ENCODE measurements at places on chromosomes 3 and 15.

DNA sequence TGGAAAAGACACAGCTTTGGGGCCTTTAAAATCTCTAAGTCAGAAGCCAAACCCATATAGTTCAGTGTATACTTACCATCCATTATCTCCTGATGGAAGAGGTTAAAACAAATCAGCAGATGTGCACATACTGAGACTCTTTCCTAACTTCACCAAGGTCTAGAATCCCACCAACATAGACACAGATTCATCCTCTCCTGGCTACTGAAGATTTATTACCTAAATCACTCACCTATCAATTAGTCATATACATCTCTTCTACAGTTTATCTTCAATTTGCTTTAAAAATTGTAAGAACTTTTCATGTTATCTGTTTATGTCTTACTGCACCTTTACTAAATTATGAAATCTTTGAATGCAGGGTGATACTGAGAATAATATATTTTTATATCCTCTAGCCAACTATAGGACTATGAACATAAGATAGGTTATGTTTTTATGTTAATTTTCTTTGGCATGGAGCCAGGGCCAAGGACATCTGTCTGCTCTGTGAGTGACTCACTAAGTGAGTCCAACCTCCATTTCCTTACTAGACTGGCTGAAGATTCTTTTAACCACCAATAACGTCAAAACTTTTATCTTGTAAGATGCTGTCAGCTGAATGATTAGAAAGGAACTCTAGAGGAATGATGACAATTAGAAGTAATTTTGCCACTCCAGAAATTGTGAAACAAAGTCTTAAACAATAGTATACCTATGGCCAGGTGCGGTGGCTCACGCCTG, 397.6 kb downstream of the FOXP1 start:
- peak; percentile 66 for DNase-seq

DNA sequence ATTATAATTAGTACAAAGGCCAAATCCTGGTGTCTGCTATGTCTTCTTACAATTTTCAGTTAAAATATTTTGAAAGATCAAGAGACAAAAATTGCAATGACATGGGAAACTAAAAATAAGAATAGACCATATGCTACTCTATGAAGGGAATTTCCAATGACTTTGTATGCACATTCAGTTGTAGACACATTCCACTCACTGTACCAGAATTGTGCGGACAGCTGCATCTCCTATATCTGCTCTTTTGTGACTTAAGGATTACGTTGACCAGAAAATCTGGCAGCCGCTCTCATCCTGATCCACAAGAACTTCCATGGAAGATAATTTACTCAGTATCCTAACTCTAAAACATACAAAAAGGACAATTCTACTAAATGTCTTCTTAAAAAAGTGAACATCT, 493.9 kb upstream of the KCNMB2 start:
- no peak for DNase-seq

- no peak for DNase-seq
Measured at GRCh38 chr3:191358929-191359328, 28.6 kb upstream of the UTS2B start.

DNA sequence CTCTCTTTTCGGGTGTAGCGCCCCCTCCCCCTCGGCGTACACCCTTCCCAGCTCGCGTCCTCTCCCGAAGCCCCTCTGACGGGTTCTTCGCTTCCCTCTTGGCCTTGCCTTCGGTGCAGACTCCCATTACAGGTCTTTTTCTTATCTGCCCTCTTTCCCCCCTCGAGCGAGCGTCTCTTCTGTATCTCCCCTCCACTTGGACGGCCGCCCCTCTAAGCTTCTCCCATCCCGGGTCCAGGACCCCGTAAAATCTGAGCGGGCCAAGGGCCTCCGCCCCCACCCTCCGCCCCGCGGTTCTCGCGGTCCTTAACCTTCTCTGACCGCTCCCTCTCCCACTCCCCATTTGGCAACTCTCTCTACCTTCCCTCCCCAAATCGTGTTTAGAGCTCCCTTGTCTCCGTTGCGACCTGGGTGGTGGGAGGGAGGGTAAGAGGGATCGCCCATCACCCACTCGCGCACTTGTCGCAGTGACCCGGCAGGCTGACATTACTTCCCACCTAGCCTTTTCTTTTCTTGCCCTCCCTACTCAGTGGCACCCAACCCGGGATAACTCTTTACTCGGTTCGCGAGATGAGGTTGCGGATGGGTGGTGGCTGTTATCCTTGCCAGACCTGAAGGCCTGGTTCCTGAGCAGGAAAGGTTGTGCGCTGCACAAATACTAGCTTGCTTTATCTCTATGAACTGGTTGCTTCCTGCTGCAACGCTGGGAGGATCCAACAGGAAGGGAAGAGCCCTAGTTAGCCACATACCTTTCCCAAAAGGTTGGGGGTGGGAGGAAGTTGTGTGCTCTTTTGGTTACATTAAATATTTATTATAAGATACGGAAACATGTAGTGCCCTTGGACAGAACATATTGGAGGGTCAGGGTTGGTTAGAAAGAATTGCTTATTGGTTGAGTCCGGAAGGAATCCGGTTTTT, 922 bp downstream of the RAB11A start:
- peak; percentile 54 for DNase-seq

- DNase-seq, result no peak
Measured at GRCh38 chr3:5427021-5427420, 239.5 kb downstream of the EDEM1 start.

GRCh38 chr15:77162872-77163633, 92.1 kb upstream of the TSPAN3 start:
- DNase-seq, result no peak

DNA sequence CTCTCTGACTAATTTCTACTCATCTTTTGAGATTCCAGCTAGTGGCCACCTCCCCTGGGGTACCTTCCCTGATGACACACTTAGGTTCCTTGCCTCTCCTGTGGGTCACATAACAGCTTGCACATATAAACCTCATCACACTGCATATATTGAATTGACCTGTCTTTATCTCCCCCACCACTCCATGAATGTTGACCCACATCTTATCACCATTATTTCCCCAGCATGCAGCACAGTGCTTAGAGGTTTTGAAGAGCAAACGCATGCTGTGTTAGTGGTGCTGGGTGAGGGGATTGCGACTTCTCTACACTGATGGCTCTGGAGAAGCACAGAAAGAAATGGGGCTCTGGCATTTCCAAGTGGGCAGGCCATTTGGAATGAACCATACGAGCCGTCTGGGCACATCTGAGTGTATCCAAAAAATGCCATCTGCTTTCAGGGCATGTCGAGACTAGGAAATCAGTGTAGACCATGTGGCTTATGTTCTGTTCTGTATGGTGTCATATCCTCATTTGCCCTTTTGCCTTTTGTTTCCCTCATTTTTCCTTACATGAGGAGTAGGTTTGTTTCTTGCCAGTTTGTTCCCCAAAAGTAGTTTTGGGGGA, 333.2 kb upstream of the TRIM42 start:
- no peak for DNase-seq

GRCh38 chr3:31251083-31251482, 281.6 kb upstream of the STT3B start:
- no peak for DNase-seq

- no peak for DNase-seq
Measured at GRCh38 chr3:194136519-194137007, 615 bp downstream of the HES1 start.

DNA sequence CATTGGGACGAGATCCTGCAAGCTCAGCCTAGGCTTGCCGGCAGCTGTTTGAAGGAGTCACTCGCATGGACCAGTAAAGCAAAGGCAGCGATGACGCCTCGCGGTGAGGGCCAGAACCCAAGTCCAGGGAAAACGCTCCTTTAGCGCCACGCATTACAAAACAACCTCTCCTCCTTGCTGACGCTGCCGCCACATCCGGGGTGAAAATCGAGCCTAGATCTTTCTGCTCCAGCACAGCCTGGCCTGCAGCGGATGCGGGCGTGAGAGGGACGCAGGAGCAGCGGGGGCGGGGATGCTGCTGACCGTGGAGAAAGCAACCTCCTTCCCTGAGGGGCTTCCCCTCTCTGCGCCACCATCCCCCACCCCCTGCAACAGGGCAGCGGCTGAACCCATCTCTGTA, 46.7 kb downstream of the CASR start:
- DNase-seq, result no peak

GRCh38 chr3:136336329-136337100, 86.4 kb downstream of the PCCB start:
- DNase-seq, result peak; percentile 74

DNA sequence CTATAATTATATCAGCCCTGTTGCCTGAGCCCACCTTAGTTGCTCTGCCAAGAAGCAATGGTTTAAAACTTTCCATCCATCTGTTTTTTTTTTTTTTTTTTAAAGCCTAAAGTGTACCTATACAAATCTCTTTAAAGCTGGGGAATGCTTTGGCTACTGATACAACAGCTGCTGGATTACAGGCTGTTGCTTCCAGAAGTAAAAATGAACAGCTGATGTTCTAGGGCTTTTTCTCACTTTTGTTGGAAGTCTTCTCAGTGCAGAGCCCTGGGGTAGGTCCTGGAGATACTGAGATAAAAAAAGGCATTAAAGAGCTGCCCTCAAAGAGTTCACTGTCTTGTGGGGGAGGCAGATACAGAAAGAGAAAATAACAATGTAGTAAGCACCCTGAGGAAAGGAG, 218.1 kb downstream of the NLGN1 start:
- no peak for DNase-seq

GRCh38 chr15:100987143-100987542, 68.0 kb downstream of the LRRK1 start:
- DNase-seq, result no peak

DNA sequence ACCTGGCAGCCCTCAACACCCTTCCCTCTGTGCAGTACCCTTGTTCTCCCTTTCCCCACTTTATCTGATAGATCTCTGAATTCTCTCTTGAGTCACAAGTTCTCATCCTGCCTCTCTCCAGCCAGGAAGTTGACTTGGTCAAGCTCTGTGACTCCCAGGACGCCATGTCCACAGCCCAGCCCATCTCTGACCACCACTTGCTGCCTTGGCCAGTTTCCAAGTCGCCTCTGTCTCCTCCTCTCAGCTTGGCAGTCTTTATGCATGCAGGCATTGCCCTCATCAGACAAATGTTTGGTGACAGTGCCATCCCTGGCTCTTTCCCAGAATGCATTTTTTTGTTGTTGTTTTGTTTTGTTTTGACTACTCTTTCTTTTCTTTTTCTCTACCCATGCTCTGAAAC, 25.7 kb downstream of the ZNF35 start:
- DNase-seq, result no peak

- DNase-seq, result peak; percentile 81
Measured at GRCh38 chr3:70982700-70983140, 600.8 kb downstream of the FOXP1 start.

DNA sequence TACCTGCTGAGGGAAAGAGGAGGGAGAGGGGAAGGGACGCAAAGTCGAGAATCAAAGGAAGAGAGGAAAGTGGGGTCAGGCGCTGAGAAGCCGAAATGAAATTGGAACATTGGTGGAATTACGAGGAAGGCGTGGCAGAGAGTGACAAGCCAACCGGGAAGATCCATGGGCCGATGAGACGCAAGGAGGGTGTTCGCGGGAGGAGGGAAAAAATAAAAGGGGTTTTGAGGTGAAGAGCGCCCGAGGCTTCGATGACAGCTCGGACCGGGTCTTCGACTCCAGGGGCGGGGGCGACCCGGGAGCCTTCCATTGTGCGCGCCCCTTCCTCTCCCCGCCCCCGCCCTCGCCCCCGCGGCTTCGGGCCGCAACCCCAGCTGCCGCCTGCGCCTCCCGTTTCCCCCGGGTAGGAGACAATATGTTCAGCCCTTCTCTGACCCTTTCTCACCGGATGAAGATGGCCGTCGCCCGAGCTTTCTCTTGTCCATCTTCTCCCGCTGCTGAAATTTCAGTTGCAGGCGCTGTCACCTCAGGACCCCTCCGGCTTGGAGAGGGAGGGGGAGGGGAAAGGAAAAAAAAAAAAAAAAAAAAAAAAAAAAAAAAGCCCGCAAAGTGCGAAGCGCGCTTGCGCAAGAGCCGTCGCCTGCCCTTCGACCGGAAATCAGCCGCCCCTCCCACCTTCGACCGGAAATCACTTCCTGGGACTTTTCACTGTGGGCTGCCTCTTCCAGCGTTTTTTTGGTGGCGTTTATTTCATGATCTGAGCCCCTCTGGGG, at the start of gene SENP7:
TSS of gene SENP7 (minus strand) at position 567 of the 773 bp plus-strand sequence. CDS start at position 485, 82 bp downstream.
- DNase-seq, result peak; percentile 88

- DNase-seq, result peak; percentile 54
Measured at GRCh38 chr15:74036271-74037170, 42.0 kb downstream of the PML start.

DNA sequence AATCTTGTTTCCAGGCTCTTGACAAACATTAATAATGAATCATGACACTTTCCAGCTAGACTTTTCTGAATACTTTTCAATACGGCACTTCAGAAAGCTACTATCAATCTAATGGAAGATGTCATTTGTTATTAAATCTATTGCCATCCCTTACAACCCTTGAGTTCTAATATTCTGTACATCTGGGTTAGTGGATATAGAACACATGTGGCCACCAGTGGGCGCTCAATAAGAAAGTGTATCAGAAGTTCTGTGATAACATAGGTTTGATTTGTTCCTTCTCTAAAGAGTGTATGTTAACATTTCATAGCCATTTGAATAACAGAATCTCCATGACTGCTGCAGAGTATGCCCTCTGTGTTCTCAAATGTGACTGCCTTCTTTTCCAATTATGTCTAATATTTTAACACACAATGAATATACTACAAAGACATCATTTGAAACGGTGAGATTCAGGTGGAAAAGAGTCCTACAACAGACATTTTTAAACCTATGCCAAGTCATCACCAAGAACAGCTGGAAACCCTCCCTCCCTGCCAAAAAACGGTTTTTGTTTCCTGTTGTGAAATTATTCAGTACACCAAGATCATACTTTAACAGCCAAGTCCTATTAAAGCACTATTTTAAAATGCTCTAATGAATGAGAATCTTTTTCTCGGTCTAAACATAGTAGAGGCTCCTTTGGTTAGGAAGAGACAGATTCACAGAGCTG, 22.2 kb downstream of the ALDH1A2 start:
- DNase-seq, result peak; percentile 44

GRCh38 chr15:50697109-50697797, 10.7 kb upstream of the TRPM7 start:
- peak; percentile 20 for DNase-seq

DNA sequence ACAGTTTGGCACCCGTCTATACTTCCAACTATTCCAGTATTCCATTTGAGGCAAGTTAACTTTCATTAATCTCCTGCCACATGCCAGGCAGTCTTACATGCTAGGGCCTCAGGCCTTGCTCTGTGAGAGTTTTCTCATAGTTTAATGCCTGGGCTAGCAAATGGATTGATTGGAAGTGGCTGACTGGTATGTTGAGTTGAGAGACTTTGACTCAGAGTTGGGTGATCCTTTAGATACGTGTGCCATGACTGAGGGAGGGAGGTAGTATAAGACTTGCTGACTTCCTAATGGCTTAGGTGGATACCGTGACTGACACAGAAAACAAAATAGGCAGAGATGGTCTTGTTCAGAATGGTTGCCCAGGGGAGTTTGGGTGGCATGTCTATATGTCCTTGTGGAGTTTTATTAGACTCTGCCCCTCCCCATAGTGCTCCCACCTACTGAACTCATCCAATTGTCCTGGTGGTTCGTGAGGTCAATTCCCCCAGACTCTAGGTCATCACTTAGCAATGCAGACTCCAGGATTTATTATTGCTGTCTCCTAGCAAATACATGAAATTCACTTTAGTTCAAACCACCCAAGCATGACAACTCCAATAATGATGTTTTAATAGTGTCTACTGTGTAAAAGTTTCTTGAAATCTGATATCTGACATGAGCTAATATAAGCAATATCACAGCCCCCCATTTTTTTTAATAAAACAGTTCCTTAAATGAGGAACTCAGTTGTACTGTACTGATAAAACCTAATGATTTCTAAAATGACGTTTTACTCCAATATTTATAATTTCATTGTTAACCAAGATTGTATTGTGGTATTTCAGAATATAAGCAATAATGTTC, 413.9 kb upstream of the MDFIC2 start:
- no peak for DNase-seq

All from EL (cell line).